ENCODE measurements at places on chromosomes 1 and 21.

- no peak for DNase-seq
Measured at GRCh38 chr1:95311014-95311413, 77.0 kb downstream of the RWDD3 start.

- no peak for DNase-seq
Measured at GRCh38 chr1:159686599-159687299, 27.6 kb downstream of the CRP start.

DNA sequence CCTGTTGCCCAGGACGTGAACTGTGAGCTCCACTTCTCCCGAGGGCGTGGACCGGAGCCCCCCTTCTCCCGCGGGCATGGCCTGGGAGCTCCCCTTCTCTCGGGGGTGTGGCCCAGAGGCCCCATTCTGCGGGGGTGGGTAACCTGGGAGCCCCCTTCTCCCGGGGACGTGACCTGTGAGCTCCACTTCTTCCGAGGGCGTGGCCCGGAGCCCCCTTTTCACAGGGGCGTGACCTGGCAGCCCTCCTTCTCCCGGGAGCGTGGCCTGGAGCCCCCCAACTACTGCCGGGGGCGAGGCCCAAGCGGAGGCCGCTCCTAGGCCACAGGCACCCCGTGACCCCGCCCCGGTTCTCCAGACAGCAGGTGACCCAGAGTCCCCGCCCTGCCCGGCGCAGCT is 320 bp downstream of the C1orf174 start:
- peak; percentile 32 for DNase-seq

- no peak for DNase-seq
Measured at GRCh38 chr21:45421071-45421845, 16.3 kb downstream of the COL18A1 start.

DNA sequence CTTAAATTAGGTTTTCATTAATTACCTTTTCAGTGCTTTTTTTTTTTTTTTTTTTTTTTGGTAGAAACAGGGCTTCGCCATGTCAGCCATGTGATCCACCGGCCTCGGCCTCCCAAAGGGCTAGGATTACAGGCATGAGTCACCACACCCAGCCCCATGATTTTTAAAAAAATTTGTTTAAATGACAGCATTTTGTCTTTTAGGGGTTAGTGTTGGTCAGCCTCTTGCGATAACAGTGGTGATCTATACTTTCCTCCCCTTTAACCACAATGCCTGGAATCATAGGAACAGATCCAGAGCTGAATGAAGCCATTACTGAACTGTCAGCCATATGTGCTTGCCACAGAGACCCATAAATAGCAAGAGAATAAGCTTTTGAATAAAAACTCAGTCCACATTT is 73.9 kb downstream of the CACHD1 start:
- DNase-seq, result no peak

GRCh38 chr1:12608311-12608957 is 9.6 kb downstream of the DHRS3 start:
- no peak for DNase-seq

DNA sequence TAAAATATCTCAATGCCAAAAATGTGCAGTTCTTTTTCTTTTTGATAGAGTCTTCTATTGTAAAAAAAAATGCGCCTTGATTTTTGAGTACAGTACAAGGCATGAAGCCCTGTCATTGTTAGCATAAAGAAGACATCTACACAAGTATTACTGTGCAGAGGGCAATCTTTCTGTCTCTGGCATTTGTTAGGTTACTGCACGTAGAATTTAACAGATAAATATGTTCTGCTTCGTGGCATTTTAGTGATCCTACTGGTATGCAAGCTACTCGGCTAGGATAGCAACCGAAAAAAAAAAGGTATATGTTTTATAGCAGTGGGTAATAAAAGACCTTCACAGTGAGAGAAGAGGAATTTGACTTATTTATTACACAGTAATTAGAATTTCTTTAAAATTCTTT is 492.9 kb upstream of the ADGRL2 start:
- DNase-seq, result no peak

DNA sequence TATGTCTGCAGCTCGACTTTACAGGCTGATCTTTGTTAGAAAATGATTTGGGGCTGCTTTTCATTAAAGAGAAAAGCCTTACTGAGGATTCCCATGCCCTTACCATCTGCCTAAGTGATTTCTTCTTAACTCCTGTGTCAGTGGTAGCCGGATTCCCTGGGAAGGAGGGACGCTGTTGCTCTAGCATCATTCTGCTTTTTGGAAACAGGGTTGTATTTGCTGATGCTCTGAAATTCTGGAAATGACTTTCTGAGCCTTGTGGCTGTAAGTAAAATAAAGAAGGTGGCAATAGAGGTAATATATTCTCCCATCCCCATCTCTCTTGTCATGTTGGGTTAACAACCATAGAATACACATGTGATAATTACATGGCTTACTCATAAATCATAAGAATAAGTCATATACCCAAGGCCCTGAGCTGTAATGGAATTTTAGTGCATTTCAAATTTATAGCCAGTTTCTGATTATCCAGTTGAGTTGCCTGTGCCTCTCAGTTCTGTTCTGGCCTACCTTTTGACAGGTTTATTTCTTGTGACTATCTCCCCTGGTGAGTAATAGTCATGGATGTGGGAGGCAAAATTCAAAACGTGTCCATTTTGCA is 74.4 kb downstream of the AK4 start:
- no peak for DNase-seq

DNA sequence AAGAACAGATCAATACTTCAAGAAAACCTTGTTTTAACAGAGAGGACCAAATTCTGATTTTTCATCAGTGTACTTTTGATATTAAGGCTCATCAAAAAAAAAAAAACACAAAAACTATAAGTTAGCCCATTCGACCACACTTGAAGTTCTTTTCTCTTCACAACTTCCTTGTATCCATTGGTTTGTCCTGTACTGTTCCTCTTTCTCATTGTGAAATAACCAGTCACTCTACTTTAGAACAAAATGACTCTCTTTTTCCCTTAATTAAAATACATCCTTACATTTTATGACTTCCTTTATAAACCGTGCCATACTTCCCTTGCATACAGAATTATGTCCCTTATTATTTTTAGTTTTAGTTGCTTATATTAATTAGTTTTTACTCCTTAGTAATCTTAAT is 8.4 kb downstream of the QSOX1 start:
- DNase-seq, result peak; percentile 62

GRCh38 chr1:29883411-29883832 is 647.1 kb downstream of the PTPRU start:
- DNase-seq, result no peak

GRCh38 chr1:201543871-201544642 is 5.1 kb downstream of the NAV1 start:
- DNase-seq, result no peak

DNA sequence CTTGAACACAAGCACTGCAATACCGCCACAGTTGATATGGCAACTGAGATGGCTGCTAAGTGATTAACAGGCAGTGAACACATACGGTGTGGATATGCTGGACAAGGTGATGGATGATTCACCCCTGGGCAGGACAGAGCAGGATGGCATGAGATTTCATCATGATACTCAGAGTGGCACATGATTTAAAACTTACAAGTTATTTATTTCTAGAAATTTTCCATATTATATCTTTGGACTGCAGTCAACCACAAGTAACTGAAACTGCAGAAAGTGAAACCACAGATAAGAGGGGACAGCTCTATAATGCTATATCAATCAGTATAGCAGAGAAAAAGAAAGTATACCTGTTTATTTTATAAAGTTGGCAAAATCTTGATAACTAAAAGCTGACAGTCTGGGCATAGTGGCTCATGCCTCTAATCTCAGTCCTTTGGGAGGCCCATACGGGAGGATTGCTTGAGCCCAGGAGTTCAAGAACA is 47.9 kb downstream of the PHACTR4 start:
- peak; percentile 45 for DNase-seq

DNA sequence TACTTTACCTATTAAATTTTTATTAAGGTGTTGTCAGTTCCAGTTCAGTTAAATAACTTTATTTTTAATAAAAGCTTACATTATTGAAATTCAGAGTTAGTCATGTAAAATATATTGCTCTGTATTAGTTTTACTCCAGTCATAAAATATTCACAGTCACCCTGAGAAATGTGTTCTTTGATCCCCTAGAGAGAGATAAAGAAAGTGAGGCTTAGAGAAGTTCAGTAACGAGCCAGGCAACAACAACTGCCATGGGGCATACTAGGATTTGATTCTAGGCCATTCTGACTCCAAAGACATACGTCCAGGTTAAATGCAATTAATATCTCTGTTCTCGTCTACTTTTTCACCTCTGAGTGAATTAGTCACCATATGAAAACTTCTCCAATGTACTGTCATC is 761.9 kb upstream of the CXADR start:
- no peak for DNase-seq

DNA sequence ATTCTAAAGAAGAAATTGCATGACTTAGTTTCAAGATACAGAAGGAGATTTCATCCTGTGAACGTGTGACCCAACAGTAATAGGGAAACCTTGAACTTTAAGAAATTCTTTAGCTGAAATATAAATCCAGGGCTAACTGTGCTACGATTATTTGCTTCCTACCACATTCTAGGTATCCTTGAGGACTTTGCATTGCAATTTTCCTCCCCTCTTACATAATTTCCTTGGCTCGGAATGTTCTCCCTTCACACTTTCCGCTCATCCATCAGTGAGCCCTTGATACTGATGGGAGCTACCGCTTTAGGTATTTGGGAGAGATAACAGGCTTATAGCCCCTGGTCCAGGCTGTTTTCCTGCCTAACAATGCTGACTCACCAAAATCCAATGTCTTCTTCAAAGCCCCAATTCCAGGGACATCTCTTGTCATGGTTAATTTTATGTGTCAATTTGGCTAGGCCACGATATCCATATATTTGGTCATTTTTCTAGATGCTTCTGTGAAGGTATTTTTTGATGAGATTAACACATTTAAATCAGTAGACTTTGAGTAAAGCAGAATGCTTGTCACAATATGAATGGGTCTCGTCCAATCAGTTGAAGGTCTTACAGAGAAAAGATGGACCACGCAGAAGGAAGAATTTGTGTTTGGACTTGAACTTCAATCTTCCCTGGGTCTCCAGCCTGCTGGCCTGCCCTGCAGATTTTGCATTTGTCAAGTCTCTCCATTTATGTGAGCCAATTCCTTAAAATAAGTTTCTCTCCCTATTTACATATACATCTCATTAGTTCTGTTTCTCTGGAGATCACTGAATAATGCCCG is 121.2 kb downstream of the PTPN14 start:
- DNase-seq, result no peak

GRCh38 chr1:233238884-233239431 is 56.6 kb downstream of the PCNX2 start:
- DNase-seq, result no peak

GRCh38 chr1:178599087-178599486 is 86.2 kb downstream of the TEX35 start:
- no peak for DNase-seq

DNA sequence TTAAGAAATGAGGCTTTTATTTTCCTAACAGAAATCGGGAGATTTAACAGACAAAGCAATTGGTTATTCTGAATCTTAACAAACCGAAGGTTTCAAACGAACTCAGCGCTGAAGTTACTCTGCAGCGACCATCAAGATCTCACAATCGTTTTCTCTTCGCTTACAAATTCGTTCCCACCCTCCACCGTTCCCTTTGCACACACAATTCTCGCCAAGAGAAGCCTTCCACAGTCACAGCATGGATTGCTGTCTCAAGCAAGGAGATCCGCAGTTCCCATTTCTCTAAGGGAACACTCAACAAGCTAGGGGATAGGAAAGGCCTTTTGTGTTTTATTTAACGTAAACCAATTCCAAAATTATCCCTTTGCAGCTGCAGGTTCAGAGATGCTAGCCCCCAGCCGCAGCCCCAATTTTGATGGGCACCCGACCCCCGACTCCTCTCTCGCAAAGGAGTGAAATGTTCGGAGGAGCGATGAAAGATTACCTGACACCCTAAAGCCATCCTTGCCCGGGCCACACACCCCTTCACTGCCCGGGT is 755 bp downstream of the FBXO42 start:
- no peak for DNase-seq
